ENCODE measurements at places on chromosomes 1 and 21.

DNA sequence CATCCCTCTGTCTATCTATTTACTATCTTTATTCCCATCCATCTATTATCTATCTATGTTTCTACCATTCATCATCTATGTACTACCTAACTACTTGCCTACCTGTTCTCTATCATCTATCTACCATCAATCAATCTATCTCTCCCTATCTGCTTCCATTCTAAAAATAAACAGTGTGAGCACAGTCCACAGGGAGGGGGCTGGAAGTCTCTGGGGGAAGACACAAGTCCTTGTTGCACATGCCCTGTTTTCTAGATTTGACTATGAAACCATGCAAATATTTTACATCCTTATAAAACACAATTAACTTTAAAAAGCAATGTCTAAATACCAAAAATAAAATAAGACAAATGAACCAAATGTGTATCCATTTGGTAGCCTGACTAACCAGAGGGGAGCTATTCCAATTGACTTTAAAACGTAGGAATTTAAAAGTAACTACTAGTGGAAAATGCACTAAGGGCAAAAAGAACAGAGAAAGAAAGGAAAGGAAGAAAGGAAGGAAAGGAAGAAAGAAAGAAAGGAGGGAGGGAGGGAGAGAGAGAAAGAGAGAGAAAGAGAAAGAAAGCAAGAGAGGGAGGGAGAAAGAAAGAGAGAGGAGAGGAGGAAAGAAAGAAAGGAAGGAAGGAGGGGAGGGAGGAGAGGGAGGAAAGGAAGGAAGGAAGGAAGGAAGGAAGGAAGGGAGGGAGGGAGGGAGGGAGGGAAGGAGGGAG, 13.6 kb upstream of the RIPK4 start:
- DNase-seq = no peak

DNA sequence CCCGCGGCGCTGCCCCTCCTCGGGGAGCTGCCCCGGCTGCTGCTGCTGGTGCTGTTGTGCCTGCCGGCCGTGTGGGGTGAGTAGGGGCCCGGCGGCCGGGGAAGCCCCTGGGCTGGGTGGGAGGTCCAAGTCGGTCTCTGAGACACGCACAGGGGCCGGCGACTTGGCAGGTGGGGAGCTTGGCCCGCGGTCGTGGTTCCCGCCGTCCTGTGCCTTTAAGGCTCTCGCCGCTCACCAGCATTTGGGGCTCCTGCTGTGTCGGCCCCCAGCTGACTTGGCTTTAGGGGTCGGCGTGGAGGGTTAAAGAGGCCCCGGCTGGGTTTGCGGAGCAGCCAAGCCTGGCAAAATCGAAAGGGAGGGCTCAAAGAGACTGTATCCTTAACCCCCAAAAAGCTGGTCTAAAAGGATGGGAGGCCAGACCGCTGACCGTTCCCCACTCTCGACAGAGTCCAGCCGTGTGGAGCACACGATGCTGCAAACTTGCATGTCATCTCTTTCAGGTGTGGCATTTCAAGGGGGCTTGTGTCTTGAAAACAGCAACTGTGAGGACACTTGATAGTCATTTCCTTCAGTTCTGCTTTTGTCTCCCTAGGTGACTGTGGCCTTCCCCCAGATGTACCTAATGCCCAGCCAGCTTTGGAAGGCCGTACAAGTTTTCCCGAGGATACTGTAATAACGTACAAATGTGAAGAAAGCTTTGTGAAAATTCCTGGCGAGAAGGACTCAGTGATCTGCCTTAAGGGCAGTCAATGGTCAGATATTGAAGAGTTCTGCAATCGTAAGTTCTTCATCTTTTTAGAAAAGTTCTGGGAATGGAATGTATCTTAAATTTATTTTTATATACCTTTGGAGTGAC, 540 bp downstream of the CD55 start:
- DNase-seq = peak; percentile 46

GRCh38 chr1:153572569-153573015, 6.9 kb upstream of the S100A2 start:
- DNase-seq = peak; percentile 56

DNA sequence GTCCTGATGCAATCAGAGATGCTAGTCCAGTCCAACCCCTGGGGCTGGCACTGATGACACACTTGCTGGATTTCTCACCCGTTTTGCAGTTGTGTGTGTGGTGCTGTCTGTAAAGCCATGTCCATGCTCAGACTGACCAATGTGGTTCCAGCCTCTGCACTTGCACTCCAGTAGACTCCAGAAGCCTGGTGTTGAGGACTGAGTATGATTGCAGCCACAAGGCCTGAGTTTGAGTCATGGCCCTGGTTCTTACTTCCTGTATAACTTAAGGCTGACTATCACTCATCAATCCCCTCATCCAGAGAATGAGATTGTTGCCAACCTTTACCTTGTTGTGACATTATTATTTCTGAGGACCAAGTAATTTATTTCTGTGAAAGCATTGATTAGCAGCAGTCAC, 34.8 kb upstream of the IKBKE start:
- no peak for DNase-seq

DNA sequence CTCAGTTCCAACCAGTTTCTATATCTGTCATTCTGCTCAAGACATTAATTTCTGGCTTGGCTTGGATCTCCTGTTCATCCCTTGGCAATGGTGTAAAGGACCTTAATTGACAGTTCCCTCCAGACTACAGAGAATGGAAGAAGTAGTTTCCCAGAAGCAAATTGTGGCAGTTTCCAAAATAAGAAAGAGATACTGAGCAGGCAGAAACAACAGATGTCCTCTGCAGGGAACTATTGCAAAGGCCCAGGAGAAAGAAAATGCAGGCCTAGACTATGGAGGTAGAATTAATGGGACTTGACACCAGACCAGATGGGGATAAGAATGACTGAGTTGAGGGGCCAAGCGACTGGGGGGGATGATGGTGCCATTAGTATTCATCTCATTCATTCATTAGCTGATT, 6.1 kb upstream of the AK2 start:
- DNase-seq = no peak

- no peak for DNase-seq
These were observed 19.2 kb downstream of the MAB21L3 start for GRCh38 chr1:116130356-116130755.

DNA sequence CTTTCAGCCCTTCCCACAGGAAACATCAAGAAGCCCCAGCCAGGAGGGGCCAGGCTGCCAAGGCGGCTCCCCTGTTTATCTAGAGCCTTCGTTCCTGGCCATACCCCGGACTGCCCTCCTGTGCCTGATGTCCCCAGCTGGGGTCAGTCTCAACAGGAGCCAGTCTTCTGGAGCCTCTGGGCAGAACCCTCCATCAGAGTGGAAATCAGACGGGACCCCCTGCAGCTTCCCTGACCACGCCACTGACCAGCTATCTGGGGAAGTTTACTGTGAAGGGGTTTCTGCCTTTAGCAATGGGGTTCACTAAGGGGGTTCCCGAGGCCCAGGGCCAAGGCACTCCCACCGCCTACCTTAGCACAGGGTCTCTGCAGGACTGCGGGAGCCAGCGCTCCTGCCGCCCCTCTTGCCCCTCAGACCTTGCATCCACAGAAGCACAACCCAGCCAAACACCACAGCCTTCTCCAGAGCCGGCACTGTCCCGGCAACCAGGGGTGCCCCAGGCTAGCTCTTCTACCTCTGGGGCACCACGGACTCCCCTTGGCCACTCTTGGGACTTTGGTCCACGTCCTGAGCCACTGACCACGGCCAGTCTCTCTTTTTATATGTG, 3.5 kb upstream of the MTFR1L start:
- DNase-seq = no peak

DNA sequence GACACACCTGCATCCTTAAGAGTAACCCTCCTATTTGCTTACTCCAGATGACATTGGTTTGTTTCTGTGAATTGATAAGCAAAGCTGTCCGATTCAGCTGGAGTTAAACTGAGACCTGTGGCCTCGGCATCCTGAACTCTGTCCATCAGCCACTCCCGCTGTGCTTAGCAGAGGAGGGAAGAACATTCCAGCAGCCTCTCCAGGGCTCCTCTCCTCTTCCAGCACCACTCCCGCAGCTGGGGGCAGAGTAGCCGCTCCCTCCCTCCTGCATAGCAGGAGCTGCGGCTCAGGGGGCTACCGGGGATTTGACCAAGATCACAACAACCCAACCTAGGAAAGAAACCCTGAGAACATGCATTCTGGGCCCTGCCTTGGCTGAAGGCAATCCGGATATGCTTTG, 8.8 kb downstream of the LRRC38 start:
- no peak for DNase-seq

DNA sequence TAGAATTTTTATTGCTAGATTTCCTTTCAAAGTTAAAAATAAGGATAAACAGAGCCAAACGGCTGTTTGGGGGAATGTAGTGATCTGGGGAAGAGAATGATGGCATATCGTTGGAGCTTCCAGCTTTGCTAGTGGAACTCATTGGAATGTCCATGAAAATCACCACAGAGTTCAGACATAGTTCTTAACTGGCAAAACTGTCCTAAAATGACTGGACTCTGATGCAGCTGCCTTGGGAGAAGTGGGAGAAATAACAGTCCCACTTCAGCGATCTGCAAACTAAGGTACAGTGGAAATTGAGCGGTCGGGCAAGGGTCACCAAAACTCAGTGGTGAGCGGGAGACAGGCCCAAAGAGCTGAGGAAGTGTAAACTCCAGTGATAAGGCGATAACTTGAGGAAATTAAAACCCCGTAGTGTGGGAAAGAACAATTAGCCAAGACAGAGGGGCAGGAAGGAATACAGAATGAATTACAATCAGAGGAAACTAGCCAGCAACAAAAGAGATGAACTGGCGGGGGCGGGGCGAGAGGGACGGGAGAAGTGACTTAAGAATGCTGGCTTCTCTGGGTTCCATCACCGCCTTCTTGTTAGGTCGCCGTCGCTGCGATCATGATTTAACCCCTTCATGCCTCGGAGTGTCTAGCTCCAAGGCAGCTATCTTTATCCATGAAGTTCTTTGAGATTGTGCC, 89.8 kb upstream of the ARHGAP29 start:
- DNase-seq = no peak

- DNase-seq = no peak
These were observed 201.9 kb downstream of the TOMM20 start for GRCh38 chr1:234926559-234927311.

GRCh38 chr1:203462878-203463277, 12.7 kb upstream of the PRELP start:
- no peak for DNase-seq

DNA sequence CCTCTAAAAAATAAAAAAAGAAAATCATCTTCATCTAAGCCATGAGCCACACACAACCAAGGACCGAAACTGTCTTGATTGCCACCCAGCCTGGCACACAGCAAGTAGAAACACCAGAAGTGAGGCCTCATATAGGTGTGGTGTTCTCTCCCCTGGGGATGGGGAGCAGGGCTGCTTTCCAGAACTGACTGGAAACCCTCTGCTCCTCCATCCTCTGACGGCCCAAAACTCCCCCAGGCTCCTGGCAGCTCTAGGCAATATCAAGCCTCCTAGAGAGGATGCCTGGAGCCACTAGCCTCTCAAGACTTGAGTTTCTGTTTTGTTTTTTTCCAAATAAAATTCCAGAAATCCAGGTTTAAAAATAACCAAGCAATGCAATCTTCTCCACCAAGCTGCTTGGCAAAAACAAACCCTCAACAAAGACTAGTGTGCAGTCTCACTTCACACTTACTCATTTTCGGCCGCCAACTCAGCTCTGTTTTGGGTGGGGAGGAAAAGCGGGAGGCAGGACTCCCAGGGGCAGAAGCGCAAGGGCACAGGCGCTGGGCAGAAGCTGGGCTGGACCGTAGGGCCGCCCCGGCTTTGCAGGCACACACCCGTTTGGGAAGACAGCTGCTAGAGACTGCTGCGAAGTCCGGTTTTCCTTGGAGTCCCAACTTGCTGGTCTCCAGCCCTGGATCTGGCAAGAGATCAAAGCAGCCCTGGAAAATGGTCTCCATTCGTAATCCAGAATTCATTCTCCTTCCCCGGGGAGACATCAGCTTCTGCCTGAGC, 78.2 kb upstream of the CAPZB start:
- no peak for DNase-seq

DNA sequence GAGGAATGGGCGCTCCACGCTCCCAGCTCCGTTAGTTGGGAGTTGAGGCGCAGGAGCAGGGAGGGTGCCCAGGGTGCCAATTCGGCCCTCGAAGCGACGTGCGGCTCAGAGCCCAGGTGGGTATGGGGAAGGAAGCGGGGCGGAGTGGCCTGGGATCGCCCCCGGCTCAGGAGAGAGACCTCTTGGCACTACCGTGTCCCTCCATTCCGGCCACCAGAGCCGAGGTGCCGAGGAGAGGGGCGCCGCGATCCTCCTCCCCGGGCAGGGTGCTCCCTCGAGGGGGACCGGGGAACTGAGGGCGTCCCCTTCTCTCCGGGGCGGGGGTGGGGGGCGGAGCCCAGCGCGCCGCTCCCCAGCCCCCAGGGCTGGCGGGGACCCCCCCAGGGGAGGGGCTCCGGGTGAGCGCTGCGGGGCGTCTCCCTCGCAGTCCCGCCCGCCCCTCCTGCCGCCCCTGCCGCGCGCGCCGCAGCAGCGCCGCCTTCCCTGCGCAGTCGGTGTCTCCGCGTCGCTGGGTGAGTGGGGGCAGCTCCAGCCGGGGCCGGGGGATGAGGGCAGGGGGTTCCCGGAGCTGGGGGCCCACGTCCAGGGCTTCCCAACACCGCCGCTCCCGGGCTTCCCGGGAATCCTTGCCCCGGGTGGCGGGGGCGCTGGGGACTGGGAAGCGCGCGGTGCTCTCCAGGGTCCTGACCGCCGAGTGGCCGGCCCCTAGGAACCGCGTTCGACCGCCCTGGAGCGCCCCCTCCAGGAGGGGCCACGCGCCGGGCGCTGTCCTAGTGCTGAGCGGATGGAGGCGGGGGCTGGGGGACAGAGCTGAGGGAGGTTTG, at the start of gene HPCA:
TSS of gene HPCA (plus strand) at position 488 of the 824 bp plus-strand sequence. CDS start 2,408 bp downstream, outside the sequence.
- peak; percentile 75 for DNase-seq

- DNase-seq = no peak
These were observed 12.5 kb upstream of the IGSF3 start for GRCh38 chr1:116679828-116680628.

GRCh38 chr1:21547876-21548275, 38.7 kb downstream of the ALPL start:
- no peak for DNase-seq

GRCh38 chr1:180970333-180971079, 52.2 kb downstream of the STX6 start:
- DNase-seq = no peak

- DNase-seq = no peak
These were observed 133.6 kb upstream of the SLC45A1 start for GRCh38 chr1:8184301-8184700.

- no peak for DNase-seq
These were observed 462.4 kb upstream of the RGS18 start for GRCh38 chr1:191695865-191696264.

- DNase-seq = no peak
These were observed 227.9 kb downstream of the KCNT2 start for GRCh38 chr1:196380316-196380715.

- DNase-seq = no peak
These were observed 82.3 kb downstream of the TM2D1 start for GRCh38 chr1:61642475-61643232.

DNA sequence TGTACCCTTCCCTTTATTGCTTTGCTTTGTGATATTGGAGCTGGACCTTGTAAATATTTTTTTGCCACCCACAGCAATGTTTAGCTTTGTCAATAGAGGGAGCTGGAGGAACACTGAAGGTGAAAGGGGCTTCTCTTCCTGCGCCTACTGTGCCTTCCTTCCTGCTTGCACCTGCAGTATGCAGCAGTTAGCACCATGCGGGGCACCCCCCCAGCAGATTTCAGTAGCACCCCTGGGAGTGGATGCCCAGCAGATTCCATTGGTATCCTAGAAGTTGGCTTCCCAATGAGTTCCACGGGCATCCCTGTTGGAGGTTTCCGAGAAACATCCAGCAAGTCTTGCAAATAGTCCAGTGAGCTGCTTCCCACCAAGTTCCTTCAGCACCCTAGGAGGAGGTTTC, 25.6 kb downstream of the S100A10 start:
- DNase-seq = no peak
